Right renal pelvis (tissue), 4 donors: ENCODE measurements at places on chromosomes 1 and 21. TPM values are rescaled to one million over a fixed set of nuclear protein-coding genes. Genes with fewer than 3 reads are reported as not detected.

Gene MTX1
- polyA plus RNA-seq: 41.5 TPM

Gene NOS1AP
- 8.8 TPM for polyA plus RNA-seq

Gene DNAJC8
- polyA plus RNA-seq: 147 TPM

Gene AMIGO1
- 9.1 TPM for polyA plus RNA-seq

Gene CLEC20A
- 0.32 TPM for polyA plus RNA-seq

Gene BNIPL
- 2.6 TPM for polyA plus RNA-seq

Gene MRPL9
- 130 TPM for polyA plus RNA-seq

Gene ANGPTL3
- 6.5 TPM for polyA plus RNA-seq

Gene GBP6
- not detected for polyA plus RNA-seq

Gene RHD
- 0.60 TPM for polyA plus RNA-seq

Gene TCP10L
- polyA plus RNA-seq: 2.1 TPM

Gene NEGR1
- polyA plus RNA-seq: 3.5 TPM

Gene GJB5
- polyA plus RNA-seq: 0.19 TPM

Gene CELA3A
- not detected for polyA plus RNA-seq

Gene TACSTD2
- 29.9 TPM for polyA plus RNA-seq

Gene PGLYRP3
- not detected for polyA plus RNA-seq

Gene ERRFI1
- 26.0 TPM for polyA plus RNA-seq

Gene GNAT2
- not detected for polyA plus RNA-seq

Gene KCNQ4
- 2.1 TPM for polyA plus RNA-seq

Gene ABCG1
- polyA plus RNA-seq: 10.1 TPM

Gene PM20D1
- 1.6 TPM for polyA plus RNA-seq

Gene CELF3
- 0.56 TPM for polyA plus RNA-seq

Gene NR5A2
- polyA plus RNA-seq: 2.5 TPM

Gene RORC
- 1.1 TPM for polyA plus RNA-seq

Gene SLC9C2
- polyA plus RNA-seq: 0.30 TPM

Gene MROH7
- 4.8 TPM for polyA plus RNA-seq

Gene FLG2
- polyA plus RNA-seq: 0.04 TPM

Gene MPL
- polyA plus RNA-seq: 0.84 TPM

Gene WNT2B
- 2.4 TPM for polyA plus RNA-seq

Gene SLC1A7
- polyA plus RNA-seq: 0.12 TPM

Gene REN
- 124 TPM for polyA plus RNA-seq

Gene PROX1
- 9.9 TPM for polyA plus RNA-seq

Gene TSPEAR
- polyA plus RNA-seq: 0.79 TPM
